ENCODE measurements at places on chromosomes 6 and 20. TPM values are rescaled to one million over a fixed set of nuclear protein-coding genes. Genes with fewer than 3 reads are reported as not detected.

The WASF1 gene
- total RNA-seq, result 0.50 TPM

The SH3BGRL2 gene
- total RNA-seq, result 0.13 TPM

The ADGRF1 gene
- total RNA-seq, result not detected

The EBF4 gene
- not detected for total RNA-seq

The TDRD6 gene
- not detected for total RNA-seq

The CALHM6 gene
- total RNA-seq, result 20.6 TPM

DNA sequence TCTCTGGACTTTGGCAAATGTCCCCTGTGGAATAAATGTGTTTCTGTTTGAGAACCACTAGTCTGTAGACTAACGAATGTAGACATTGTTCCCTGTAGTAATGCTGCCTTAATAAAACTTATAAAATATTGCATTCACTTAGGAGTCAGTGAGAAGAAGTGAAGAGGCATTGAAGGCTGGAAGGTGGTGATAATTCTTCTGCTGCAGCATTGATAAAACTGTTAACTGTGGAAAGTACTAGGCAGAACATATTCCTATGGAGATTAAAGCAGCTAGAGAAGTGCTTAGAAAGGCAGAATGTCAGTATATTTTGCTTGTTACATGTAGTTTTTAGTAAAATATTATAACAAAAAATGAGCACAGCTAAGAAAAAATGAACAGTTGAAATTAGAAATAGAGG lies 4.8 kb downstream of the PGK2 start:
- no peak for DNase-seq

GRCh38 chr6:133886104-133886775 lies 2.7 kb upstream of the TCF21 start:
- DNase-seq, result no peak

DNA sequence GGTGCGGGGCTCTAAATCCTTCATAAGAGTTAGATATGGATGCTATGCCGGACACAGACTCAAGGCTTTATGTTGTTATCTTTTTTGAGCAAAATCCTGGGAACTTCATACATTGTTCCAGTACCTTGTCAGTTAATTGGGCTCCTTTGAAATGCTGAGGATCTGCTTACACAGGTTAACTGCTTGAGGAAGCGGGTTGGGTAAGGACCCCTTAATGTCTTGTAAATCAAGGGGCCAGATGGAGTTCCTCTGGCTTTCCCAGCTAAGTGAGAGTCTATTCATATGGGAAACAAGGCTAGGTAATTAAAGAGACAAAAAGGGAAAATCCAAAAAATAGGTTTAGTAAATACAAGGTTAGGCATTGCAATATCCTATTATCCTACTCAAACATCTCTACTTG lies 141.5 kb downstream of the OR2B2 start:
- DNase-seq, result no peak

DNA sequence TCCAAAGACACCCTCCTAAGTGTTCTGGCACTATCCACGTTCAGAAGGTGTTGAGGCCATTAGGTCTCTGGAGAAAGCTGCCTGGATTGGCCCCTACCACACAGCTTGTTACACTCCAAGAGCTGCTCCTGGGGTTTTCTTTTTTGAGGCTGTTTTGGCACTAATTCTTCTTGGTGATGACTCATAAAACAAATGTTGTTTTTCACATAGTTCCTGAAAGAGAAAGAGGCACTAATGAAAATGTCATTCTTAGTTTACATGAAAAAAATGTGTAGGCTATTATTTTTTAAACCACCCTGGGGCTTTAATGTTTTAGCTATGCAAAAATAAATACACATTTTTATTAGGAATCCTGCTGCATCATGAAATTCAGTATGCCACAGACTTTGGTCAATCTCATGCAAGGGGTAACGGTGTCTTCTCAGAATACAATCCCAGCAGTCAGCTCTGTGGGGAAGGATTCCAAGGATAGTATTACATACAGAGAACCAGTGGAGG lies 38.1 kb downstream of the TBPL1 start:
- DNase-seq, result no peak

DNA sequence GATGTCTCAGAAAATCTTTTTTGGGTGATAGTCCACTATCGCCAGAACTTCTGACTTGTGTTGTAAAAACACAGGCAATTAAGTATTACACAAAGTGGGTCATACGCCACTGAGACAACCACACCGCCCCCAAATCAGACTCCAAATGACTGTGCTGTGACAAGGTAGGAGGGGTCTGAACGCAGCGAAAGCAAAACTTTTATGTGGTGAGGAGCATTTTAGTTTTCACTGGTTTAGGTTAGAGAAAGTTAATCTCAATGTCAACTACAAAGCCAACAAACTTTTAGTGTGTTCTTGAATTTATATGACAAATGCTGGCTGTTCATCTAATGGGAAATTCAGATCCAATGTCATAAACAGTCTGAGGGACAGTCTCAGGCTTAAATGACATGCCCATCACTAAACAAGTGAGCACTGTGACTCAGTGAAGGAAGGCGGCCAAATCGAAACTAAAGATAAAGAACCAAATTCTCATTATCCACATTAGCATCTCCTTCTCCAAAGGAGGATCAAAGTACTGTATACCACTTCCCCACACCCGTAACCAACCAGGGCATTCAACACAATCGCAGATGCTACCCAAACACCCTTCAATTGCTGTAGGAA lies 186.7 kb downstream of the GJA10 start:
- peak; percentile 92 for DNase-seq

- DNase-seq, result no peak
These were observed 394.7 kb downstream of the THBS2 start for GRCh38 chr6:168858926-168859325.

DNA sequence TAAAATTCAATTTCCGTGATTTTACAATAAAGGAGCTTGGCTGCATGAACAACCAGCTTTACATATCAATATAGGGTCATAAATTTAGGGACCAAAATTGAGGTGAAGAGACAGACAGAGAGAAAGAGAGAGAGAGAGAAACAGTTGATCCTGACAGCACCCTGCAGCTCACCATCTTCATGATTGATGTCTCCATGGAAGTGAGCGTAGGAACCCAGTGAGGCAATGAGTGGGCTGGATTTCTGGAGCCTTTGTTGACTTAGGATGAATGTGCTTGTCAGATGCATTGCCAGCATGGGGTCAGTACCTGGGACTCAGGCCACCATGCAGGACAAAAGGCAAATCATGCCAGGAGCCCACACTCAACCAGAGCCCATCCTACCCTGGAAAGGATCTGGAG lies 165.1 kb upstream of the SYNDIG1 start:
- DNase-seq, result no peak

GRCh38 chr20:63125838-63126601 lies 89.9 kb downstream of the YTHDF1 start:
- no peak for DNase-seq

DNA sequence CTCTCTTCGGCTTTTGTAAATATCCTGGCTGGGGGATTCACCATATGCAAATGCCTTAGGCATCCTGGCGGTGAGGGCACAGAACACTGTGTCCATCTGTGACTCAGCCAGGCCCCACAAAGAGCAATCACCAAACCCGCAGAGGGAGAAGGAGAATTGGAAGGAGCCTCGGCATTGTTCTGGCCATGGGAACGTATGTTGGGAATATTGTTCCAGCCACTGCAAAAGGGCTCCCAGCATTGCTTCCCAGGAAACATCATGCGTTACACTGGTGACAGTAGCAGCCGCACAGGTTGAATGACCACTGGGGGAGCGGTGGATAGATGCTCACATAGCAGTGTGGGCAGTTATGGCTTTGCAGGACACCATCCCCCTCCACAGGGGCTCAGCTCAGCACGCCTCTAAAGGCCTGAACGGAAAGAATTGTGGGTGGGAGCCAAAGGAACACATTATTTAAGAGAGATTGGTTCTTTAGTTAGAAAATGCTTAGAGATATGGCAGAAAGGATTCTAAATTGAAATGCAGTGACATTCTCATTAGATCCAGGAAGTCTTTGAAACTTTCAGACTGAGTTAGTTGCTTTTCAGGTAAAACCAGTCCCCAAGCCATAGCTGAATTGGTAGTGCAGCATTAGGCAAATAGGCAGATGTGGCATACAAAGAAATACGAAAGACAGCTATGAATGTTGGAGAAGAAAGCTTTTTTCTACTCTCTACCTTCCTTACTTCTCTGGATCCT lies 104.3 kb downstream of the RNF144B start:
- no peak for DNase-seq

- DNase-seq, result no peak
These were observed 279.6 kb upstream of the JARID2 start for GRCh38 chr6:14966096-14966905.

DNA sequence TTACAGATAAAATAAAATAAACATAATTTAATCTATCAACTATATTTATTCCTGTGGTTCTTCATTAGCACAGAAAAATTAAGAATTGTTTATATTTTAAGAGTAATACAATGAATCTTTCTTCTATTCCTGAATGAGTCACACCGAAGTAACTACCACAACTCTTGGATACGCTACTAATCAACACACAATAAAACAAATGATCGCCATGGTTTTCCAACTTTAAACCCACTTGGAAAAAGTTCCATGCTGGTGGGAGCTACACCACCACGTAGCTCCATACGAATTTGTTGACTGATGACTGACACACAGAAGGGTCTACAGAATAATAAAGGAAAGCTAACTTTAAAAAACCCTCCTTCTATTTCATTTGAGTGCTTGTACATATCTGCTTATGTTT lies 135.8 kb upstream of the NEDD9 start:
- DNase-seq, result no peak

- no peak for DNase-seq
These were observed 204.4 kb downstream of the SYNE1 start for GRCh38 chr6:152432758-152433157.

GRCh38 chr20:6909608-6910007 lies 142.1 kb downstream of the BMP2 start:
- DNase-seq, result no peak

GRCh38 chr6:158409451-158409850 lies 97.2 kb downstream of the TULP4 start:
- DNase-seq, result no peak

DNA sequence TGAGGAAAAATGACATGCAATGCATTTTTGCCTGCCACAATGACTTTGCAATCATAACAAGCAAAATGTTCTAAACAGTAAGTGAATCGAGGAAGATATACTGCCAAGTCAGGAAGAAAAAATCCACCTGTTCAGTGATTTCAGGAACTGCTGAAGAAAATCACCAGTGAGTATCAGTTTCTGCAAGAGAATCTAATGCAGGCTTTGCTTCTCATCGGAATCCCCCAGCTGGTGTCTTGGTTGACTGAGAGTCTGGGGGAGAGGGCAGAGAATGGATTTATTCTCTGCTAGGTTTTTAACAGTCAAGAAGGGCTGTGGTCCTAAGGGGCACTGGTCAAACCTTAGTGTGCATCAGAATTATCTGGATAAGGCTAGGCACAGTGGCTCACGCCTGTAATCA lies 363.4 kb downstream of the CDH26 start:
- no peak for DNase-seq

GRCh38 chr20:47782076-47782475 lies 3.2 kb downstream of the SULF2 start:
- DNase-seq, result no peak

GRCh38 chr20:37516811-37517750 lies 4.0 kb upstream of the NNAT start:
- DNase-seq, result no peak

- DNase-seq, result no peak
These were observed 105.4 kb upstream of the AFDN start for GRCh38 chr6:167721291-167721690.

DNA sequence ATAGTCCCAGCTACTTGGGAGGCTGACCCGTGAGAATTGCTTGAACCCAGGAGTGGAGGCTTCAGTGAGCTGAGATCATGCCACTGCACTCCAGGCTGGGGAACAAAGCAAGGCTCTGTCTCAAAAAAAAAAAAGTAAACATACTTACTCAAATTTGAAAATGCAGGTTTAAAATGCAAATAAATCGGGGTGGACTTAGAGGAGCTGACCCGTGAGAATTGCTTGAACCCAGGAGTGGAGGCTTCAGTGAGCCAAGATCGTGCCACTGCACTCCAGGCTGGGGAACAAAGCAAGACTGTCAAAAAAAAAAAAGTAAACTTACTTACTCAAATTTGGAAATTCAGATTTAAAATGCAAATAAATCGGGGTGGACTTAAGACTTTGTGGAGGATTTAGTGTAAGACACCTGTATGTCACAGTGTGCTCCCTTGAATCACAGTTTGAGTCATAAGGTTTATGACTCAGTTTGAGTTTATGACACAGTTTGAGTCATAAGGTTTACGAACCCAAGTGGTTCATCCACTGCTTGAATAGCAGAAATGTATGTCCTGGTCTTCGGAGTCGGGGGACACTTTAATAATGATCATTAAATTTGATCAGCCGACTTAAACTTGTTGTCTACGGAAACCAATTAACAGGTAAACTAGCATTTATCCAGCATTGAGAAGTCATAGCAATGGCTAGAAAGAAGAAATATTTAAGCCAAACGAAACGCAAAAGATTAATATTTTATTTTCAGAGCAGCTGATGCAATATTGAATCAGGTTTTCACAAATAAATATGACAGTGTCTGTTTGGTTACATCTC lies 6.8 kb upstream of the MRPS10 start:
- DNase-seq, result no peak

GRCh38 chr6:45645302-45645701 lies 267.6 kb upstream of the SUPT3H start:
- no peak for DNase-seq

DNA sequence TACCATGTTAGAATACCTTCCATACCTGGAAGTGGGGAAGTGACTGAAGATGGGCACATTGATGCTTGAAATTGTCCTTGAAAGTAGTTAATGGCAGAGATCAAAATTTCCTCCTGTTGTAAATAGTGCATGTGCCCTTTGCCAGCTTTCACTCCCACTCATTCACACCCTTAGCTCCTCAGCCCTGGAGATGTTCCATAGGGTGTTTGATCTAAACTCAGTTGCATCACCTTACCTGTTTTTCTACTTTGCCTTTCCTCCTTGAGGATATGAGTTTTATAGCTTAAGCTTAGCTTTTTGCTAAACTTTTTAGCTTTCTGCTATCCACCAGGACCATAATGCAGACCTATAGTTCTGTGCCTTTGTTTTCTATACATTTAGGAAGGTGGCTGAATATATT lies 69.0 kb downstream of the CEP57L1 start:
- DNase-seq, result no peak

- DNase-seq, result no peak
These were observed 65.7 kb upstream of the EEF1A1 start for GRCh38 chr6:73586416-73586974.

All from activated CD8-positive, alpha-beta T cell treated with anti-CD3 and anti-CD28 coated beads, Interleukin-2, amount 10 ng/mL, durations not matched to agents 7 days and 5 days (primary cell).